Activated naive CD4-positive, alpha-beta T cell (primary cell): ENCODE measurements at places on chromosomes 1 and 21.

- no peak for DNase-seq
Observed at GRCh38 chr1:193486671-193487229, 300.3 kb upstream of the B3GALT2 start.

GRCh38 chr1:41792485-41792770, 126.3 kb downstream of the HIVEP3 start:
- no peak for DNase-seq

DNA sequence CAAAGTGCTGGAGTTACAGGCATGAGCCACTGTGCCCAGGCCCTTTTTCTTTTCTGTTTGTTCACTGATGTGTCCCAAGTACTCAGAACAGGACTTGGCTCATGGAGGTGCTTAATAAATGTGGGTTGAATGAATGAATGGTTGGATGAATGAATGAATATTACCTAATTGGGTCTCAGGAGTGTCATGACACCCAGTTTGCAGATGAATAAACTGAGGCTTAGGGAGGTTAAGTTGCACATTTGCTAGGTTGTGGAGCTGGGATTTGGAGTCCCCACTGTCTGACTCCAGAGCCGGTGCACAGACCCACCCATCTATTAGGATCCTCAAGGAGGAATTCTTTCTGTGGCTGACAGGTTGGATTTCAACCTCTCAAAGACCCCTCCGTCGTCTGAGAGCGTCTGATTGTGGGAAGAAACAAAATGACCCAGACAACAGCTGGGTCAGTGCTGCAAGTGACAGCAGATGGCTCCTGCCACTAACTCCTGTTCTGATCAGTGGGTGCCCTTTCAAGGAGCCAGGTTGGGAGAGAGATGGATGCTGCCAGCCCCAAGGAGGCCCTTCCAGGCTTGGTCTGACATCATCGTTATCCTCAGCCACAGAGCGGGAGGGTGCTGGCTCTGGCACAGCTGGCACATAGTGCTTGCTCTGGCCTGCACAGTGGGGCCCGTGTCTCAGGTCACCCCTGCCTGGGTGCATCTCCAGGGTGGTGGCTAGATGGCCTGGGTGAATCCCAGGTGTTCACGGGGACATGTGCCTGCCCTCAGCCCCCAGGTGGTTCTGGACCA, 24.2 kb downstream of the ARHGEF10L start:
- no peak for DNase-seq

DNA sequence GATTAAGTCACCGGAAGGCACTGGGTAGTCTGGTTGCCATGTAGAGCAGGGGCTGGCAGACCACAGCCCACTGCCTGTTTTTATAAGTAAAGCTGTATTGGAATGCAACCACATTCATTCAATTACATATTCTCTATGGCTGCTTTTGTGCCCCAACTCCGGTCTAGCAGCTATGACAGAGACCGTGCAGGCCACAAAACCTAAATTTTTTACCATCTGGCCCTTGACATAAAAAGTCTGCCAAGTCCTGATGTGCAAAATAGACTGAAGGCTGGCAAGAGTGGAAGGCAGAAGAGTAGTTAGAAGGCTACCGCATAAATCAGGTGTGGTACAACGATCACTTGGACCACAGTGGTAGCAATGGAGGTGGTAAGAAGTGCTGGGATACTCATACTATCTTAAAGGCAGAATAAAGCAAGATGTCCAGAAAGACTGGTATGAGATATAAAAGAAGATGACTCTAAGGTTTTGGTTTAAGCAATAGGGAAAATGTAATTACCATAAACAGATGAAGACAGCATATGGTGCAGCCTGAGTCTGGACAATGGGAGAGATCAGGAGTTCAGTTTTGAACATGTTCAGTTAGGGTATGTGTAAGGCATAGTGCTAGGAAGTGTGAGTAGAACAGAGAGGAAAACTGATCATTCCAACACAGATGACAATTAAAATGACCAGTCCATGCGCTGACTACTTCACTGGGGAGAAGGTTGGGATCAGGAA, 37.2 kb downstream of the EGLN1 start:
- DNase-seq = no peak
